ENCODE measurements at places on chromosomes 7 and 10.

- peak; percentile 41 for DNase-seq
Observed at GRCh38 chr10:61987951-61988379, 86.5 kb downstream of the ARID5B start.

DNA sequence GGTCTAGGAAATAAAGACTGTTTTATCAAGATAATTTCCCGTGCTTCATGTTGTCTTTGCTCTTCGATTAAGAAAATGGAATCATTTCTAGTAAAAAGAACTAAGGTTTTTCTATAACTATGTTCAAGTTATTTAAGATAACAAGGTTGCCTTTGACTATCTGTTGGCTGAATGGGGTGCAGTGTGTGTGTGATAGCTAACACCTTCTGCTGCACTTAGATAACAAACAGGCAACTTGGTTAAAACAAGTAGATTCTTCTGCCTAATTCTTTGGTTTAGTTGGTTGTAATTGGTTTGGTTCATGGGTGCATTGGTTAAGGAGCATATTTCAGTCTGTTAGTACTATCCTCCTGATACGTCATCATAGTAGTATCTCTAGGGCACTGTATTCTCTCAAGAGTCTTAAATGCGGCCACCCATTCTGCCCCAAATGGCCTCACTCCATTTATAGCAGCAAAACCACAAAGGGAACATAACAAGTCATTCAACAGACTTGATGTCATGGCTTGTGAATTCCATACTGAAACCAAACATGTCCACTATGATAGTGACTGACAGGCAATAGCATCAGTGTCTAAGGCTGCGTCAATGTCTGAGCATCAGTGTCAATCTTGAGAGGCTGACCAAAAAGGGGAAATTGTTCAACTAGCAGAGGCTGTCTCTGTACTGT, 55.7 kb downstream of the CCDC3 start:
- DNase-seq, result no peak

DNA sequence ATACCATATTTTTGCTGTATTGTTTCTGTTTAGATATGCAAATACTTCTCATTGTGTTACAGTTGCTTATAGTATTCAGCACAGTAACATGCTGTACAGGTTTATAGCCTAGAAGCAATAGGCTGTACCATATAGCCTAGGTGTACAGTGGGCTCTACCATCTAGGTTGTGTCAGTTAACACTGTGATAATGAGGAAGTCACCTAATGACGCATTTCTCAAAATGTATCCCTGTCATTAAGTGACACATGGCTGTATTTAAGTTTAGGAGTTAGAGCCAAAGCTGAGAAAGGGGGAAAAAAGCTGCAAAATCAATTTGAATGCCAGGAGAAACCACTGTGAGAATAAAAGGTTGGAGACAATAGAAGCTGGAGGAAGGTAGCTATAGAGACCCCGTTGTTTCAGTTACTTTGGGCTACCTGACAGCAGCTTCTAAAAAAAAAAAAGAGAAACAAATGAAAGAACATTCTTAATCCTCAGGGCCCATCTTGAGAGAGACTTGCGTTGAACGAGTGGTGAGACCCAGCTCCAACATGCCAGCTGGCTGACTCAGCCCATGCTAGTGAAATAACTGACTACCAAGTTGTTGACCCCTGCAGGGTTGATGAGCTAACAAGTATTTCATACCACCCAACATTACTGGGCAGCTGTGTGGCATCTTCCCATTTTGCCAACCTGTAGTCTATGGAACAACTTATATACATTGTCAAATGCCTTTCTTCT, 8.7 kb downstream of the STARD3NL start:
- DNase-seq, result no peak

DNA sequence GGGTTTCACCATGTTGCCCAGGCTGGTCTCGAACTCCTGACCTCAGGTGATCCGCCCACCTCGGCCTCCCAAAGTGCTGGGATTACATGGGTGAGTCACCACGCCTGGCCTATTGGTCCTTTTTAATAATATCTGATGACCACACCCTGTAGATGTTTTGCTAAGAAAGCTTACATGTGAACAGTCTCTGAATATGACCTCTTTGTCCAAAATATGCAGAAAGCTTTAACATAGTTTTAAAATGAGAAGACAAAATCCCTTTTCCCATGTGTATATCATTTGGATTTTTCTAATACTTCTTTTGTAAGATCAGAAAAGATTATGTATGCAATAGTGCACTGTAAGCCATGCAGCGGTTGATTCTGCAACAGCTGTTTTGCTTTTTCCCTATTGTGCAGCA, 38.5 kb downstream of the MCU start:
- DNase-seq, result no peak

- DNase-seq, result no peak
Observed at GRCh38 chr10:115882021-115882420, 391.0 kb downstream of the GFRA1 start.

DNA sequence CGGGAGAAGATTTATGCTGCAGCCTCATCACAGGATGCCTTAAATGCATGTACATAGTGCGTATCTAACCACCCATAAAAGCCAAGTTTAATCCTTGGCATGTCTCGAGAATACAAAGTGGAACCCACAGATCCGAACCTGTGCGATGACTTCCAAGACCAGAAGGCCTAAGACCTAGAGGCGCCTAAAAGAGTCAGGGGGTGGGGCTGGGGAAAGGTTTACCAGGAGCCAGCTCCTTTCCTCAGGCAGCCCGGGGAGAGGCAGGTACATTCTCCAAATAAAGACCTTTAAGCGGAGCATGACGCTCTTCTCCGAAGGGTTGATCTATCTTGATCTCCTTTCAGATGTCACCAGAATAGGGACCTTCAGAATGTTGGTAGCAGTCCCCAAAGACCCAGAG, 9.7 kb downstream of the SP8 start:
- no peak for DNase-seq

- DNase-seq, result no peak
Observed at GRCh38 chr10:48751730-48752129, 67.1 kb downstream of the WDFY4 start.
